ENCODE measurements at places on chromosomes 12 and 14.

DNA sequence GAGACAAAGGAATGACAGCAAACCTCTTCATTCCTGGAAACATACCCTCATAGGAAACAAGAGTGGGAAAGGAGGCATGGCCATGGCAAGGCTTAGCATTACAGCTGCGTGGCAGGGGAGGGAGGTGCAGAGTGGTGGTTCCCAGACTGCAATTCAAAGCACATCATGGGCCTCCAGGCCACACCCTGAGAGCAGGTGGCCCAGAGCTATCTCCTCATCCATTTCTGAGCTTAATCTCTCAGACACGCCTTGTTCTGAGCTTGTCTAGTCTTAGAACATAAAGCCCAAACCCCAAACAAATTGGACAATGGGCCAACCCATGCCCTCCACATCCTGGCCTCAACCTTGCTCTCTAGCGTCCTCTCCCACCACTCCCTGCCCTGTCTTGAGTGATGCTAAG lies 5.9 kb upstream of the KRT3 start:
- no peak for DNase-seq

DNA sequence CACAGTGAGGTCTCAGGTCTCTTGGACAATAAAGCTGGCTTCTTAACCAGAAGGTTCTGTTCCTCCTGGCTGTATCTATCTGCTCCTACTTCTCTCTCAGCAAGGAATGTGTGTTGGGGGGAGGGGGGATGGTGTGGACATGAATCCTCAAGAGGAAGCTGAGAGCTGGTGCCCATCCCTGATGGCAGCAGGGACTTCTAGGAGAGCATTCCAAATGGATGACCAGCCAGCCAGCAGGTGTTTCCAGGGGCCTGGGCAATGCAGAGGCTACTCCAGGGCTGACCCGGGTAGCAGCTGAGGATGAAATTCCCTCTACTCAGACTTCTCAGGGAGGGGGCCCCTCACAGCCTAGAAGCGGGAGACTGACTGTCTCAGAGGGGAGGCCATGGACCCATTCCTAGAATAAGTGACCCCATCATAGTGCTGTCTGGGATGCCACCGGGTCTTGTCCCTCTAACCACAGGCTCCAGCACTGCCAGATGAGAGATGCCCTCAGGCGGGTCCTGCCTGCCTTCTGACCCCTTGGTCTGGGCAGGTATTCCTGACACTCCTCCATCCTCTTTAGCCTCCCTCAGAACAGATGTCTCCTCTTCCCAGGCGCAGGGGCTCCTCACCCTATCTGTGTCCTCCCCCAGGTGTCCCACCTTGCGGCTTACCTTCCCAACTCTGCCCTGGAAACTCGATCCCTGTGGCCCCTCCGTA lies 1.2 kb downstream of the RAB15 start:
- DNase-seq, result peak; percentile 73

- DNase-seq, result no peak
These were observed 35.8 kb downstream of the DAO start for GRCh38 chr12:108915632-108916133.

DNA sequence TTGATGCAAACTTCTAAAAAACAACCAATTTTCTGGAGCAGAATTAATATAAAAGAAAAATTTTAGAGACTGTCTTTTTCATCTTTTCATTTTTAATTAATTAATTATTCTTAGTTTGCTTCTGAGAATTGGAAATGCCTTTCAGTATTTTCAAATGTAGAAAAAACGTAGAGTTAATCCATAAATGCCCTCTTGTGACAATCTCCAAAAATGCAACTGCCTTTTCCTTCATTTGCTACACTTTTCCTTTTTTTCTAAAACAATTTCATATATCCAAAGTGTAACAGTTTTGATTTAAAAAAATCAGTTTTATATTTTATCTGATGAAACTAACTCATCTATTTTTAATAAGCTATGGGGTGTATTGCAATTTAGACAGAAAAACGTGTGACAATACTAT lies 409.3 kb downstream of the PRKD1 start:
- peak; percentile 17 for DNase-seq

DNA sequence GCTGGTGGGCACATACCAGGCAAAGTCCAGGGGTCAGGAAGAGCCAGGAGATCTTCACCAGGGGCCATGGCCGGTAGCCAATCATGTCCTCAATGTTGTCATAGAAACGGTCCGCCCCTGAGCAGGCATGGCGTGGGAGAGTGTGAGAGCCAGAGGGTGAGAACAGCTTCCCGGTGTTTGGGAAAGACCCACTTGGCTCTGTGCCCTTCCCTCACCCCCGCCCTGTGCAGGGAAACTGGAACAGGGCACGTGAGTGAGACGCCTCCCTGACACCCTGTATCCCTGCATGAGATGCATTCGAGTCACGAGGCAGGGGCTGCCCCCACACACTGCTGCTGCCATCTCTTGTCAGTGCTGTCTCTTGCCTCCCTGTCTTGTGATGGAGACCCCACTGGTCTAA lies 20.7 kb downstream of the SLC6A12 start:
- no peak for DNase-seq

DNA sequence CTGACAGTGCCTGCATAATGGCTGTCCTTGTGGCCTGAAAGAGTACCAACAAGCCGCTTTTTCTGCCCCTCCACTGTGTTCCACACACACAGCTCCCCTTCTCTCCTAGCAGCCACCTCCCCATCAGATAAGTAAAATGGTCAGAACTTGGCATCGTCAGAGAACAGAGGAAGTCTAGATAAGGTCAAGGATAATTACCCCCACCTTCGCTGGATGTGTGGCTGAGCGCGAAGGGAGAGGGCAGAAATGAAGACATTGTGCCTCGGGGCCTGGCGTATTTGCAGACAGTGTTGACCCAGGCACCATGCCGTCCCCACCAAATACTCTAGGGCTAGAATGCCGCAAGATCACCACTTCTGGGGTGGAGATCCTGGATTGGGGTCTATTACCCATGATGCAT lies 30.6 kb downstream of the FBXO21 start:
- no peak for DNase-seq

GRCh38 chr14:22536853-22537338 lies 52.1 kb downstream of the DAD1 start:
- peak; percentile 95 for DNase-seq

All from LHCN-M2 (cell line).